ENCODE measurements at places on chromosomes 1 and 21.

DNA sequence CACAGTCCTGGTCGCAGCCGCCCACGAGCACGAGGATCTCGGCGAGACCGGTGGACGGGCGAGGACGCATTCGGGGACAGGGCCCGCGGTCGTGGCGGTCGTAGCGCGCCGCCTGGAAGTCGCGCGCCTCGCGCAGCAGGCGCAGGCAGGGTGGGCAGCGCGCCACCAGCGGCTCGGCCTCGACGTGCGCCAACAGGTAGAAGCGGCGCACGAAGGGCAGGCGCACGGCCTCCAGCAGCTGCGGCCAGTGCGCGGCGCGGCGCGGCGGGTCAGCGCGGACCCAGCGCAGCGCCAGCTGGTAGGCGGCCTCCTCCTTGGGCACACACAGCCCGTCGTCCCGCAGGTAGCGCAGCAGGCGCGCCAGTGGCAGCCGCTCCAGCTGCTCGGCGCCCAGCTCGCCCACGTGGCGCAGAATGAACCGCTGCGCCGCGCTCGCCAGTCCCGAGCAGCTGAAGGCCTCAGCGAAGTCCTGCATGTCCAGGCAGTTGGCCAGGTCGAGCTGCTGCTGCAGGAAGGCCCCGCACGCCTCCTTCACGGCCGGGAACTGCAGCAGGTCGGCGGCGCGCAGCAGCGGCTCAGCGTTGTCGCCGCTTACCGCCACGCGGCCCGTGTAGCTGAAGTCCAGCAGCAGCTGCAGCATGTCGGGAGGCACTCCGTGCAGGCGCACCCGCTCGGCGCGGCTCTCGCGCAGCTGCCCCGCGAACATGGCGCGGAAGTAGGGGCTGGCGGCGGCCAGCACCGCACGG, 573 bp downstream of the KLHL21 start:
- DNase-seq, result peak; percentile 81

DNA sequence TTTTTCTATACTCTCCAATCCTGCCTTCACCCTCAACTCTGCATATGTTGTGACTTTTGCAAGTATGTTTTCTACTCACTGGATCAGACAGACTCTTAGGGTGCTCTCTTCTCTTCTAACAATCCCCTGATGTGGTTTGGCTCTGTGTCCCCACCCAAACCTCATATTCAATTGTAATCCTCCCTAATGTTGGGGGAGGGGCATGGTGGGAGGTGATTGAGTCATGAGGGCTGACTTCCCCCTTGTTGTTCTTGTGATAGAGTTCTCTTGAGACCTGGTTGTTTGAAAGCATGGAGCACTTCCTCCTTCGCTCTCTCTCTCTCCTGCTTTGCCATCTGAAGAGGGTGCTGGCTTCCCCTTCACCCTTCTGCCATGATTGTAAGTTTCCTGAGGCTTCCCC, 148.9 kb upstream of the IGSF21 start:
- DNase-seq, result no peak

- no peak for DNase-seq
Measured at GRCh38 chr1:30601316-30602085, 121.9 kb downstream of the MATN1 start.

GRCh38 chr21:38300141-38300578, 43.4 kb downstream of the KCNJ15 start:
- no peak for DNase-seq

DNA sequence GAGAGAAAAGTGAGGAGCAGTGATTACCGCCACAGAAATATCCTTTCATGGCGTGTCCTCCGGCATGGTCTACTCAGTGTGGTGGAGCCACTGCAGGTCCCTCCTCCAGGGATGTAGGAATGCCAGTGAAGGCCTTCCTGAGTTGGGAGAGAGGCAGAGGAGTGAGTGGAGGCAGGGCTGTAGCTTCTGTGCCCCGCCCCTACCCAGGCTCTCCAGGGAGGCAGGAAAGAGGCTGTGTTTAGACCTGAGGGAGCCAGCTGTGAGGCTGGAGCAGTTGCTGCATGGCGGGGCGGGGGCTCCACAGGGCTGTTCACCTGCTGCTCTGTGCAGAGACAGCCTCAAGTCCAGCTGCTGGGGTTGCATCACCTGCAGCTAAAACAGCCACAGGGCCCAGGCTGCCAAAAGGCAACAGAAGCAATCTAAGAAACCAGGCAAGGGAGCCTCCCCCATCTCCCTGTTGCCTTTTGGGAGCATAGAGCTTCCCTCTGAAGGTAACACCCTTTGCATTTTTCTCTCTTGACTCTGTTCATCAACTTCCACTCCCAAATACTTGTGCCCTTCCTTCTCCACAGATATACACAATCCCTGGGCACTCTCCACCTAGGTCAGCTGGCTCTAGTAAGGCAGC, 801 bp upstream of the ANXA9 start:
- no peak for DNase-seq

DNA sequence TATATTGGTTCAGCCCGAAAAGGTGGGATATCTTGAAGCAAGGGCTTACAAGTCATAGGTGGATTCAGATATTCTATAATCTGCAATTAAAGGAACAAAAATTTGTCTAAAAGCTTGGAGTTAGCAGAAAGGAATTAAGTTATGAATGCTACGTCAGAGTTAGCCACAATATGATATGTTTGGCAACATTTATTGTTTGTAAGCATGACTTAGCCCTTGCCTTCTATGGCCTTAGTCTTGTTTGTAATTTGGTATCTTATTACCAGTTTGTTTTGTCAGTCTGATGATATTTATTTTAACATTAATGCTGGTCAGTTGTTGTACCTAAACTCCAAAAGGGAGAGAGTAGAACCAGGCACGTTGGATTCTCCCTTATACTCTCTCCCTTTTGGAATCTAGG, 43.1 kb upstream of the SUCO start:
- no peak for DNase-seq

GRCh38 chr1:228075801-228076271, 6.7 kb upstream of the ARF1 start:
- no peak for DNase-seq

- no peak for DNase-seq
Measured at GRCh38 chr1:5769760-5770159, 222.5 kb downstream of the NPHP4 start.

- no peak for DNase-seq
Measured at GRCh38 chr1:205391386-205391785, 30.5 kb downstream of the LEMD1 start.

- DNase-seq, result no peak
Measured at GRCh38 chr1:205481629-205482151, 22.8 kb upstream of the CDK18 start.

- DNase-seq, result no peak
Measured at GRCh38 chr1:43557744-43558245, 27.1 kb downstream of the PTPRF start.

DNA sequence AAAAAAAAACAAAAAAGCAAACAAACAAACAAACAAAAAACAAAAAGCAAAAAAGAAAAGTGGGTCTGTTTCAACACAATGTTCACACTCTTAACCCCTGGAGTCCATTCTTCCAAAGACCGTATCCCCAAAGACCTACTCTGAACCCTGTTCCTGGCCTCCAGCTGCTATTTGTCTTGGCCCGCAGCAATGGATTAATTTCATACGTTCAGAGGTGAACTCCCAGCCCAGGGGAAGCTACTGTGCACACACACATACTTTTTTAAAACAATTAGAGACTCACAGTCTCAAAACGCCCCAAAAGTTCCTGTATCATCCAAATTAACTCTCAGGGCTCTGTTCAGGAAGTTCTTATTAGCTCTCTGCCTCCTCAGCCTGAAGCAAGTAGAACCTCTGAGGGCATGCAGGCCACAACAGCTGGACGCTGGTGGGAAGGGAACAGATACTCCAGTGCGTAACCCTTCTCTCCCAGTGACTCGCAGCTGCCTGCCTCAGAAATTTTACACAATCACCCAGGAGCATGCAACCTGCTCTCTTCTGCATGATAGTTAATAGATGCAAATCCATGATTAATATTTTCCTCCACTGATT, 395.4 kb downstream of the RRAGC start:
- no peak for DNase-seq

GRCh38 chr1:93979040-93979717, 69.9 kb upstream of the GCLM start:
- DNase-seq, result no peak

GRCh38 chr1:9180111-9180819, 51.4 kb upstream of the GPR157 start:
- no peak for DNase-seq

GRCh38 chr1:182101415-182102042, 40.0 kb upstream of the ZNF648 start:
- DNase-seq, result no peak

- DNase-seq, result no peak
Measured at GRCh38 chr1:177686933-177687332, 282.9 kb downstream of the SEC16B start.
